ENCODE measurements at places on chromosomes 16 and 17. TPM values are rescaled to one million over a fixed set of nuclear protein-coding genes. Genes with fewer than 3 reads are reported as not detected.

Gene CACNA1G
- total RNA-seq = not detected

Gene CAMKK1
- total RNA-seq = 5.8 TPM

Gene MYH2
- 0.83 TPM for total RNA-seq

Gene KRTAP4-12
- not detected for total RNA-seq

Gene CCL17
- total RNA-seq = not detected

Gene KRTAP4-3
- total RNA-seq = not detected

Gene TMEM92
- 0.83 TPM for total RNA-seq

Gene SNN
- 4.2 TPM for total RNA-seq

Gene CDH11
- 16.5 TPM for total RNA-seq

Gene TPSG1
- total RNA-seq = 16.4 TPM

Gene MYH11
- total RNA-seq = 170 TPM

Measured in Peyer's patch (tissue), 4 donors.